ENCODE measurements at places on chromosomes 1 and 21.

DNA sequence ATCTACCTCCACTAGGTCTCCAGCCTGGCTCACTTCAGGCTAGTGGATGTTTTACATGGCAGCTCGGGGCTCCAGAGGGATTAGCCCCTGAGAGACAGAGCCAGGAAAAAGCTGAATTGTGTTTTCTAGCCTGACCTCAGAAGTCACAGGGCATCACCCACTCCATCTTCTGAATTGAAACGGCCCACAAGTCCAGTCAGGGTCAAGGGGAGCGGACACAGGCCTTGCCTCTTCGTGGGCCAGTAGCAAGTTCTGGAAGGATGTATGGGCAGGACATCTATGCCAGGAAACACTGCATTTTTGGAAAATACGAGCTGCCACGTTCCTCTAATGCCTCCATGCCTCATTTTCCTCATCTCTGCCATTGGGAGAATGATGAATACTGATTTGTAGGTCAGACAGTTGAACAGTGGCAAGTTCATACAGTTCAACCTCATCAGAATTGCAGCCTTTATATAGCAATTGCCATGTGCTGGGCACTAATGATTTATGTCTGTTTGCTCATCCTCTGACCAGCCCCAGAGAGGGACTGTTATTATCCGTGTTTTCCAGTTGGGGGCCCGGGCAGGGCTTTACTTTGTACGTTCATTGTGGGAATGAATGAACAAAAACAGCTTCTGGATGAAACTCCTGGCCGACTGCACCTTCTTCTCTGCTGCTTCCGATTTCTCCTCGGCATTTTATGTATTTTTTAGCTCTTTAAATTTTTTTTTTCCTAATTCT, 23.2 kb upstream of the PCBP3 start:
- DNase-seq: no peak

GRCh38 chr1:221812088-221812752, 70.3 kb upstream of the DUSP10 start:
- no peak for DNase-seq

DNA sequence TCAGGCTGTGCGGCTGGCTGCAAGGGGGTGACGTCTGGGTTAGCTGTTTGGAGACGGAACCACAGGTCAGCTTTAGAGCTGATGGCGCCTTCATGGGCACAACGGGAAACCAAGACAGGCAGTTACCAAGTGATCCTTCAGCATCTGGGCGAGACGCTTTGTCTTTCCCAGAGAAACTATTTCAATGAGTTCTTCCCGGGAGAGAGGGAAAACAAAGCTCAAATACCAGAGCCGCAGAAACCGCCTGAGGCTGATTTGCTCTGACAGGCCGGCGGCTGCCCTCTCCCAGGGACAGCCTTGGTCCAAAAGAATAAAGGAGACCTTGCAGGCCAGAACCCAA, 76.5 kb downstream of the CD58 start:
- no peak for DNase-seq

DNA sequence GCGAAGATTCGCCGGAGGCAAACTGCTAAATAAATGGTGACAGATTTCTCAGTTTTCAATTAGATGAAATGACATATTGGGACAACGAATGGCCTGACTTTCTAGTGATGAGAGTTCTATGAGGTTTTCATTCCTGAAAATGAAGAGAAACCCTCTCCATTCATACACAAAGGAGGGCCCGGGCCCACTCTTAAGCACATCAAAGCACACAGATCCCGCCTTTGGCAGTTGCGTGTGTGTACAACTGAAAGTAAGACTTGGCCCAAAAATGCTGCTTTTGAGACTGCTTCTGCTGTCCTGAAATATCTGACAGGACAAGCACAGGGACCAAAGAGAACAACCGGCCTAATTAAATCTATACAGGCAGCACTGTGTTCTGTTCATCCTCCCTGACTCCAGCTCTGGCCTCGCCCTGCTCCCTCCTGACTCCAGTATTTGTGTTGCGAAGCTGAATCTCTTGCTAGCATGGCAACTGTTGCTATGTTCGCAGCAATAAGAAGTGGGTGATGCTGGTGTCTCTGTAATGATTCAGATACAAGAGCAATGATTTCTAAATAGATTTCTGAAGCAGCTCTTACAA, 7.4 kb downstream of the LRRC53 start:
- DNase-seq: no peak

DNA sequence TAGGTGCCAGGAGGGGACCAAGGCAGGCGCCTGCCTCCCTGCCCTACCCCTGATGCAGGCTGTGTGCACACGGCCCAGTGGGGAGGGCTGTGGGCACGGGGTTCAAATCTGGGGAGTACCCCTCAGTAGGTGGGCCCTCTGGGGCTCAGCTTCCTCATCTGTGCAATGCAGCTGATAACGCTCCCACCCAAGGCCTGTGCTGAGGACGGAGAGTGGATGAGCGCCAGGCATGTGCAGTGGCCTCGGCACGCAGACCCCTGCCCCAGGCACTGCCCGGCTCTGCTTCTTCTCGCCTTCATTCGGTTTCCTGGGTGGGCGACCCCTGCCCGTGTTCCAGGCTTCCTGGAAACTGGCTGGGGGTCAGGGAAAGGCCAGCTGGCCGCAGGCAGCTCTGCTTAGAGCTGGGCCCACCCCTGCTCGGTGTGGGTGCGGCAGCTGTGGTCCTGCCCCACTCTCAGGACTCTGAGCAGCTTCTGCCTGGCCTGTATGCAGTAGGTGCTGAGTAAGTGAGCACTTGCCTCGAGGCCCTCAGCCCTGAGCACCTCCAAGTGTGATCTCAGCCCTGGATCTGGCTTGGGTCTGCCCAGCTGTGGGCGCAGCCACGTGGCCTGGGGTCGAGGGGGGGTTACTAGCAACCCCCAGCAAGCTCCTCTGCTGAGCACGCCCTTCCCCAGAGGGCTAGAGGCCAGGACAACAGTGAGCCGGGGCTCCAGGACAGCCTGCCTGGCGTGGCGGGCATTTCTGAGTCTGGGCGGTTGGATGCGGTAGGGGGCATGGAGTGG, 11.9 kb upstream of the TNFRSF14 start:
- DNase-seq: no peak

GRCh38 chr1:17265950-17266349, 17.1 kb downstream of the PADI3 start:
- no peak for DNase-seq

DNA sequence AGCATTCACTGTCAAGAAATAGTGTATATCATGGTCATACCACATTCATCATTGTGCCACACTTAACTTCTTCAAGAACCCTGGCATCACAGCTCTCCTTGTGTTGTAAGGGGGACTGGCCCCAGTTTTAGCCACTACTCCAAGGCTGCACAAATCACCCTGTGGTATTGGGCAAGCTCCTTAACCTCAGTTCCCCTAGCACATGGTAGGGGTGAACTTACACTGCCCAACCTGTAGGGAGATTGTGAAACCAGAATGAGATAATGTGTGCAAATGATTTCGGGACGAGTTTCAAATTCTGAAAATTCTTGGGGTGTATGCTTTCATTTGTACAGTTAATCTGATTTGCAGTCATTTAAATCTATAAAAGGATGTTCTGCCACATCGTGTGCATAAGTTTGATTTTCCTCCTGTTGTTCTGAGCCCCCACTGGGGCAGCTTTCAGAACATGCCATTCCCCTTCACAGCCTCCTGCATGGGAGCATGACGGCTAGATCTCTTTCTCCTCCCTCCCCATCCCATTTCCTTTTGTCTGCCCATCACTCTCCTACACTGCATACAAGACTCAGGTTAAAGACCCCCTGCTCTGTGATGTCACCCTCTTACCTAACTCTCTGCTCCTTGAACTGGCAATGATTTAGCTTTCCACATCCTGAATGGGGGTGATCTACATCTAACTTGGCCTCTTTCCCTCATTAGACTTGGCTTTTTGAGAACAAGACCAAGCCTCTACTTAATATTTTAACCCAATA, 290.3 kb downstream of the CHRM3 start:
- no peak for DNase-seq

DNA sequence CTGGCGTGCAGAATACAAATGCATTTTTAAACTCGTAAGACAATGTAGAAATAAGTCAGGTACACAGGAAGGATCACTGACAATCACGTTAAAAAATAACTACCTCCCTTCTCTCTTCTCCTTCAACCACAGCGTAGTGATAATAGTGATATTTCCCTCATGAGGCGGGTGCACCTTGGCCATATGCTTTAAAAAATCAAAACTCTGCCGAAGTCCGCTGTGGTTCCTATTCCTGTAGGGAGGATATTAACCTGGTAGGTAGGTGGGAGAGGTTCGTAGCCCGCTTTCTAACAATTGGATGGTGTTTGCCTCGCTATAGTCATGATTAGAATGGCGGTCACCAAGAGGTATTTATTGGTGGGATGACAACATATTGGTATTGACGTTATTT, 732 bp downstream of the GREM2 start:
- no peak for DNase-seq

GRCh38 chr1:82160903-82161302, 360.2 kb downstream of the ADGRL2 start:
- DNase-seq: no peak

GRCh38 chr1:17570228-17570627, 30.7 kb downstream of the ARHGEF10L start:
- DNase-seq: no peak
